ENCODE measurements at places on chromosomes 4 and X. TPM values are rescaled to one million over a fixed set of nuclear protein-coding genes. Genes with fewer than 3 reads are reported as not detected.

- DNase-seq, result no peak
These were observed 35.6 kb upstream of the TXK start for GRCh38 chr4:48169636-48170035.

GRCh38 chr4:79578606-79579005 lies 170.6 kb upstream of the GK2 start:
- DNase-seq, result no peak

DNA sequence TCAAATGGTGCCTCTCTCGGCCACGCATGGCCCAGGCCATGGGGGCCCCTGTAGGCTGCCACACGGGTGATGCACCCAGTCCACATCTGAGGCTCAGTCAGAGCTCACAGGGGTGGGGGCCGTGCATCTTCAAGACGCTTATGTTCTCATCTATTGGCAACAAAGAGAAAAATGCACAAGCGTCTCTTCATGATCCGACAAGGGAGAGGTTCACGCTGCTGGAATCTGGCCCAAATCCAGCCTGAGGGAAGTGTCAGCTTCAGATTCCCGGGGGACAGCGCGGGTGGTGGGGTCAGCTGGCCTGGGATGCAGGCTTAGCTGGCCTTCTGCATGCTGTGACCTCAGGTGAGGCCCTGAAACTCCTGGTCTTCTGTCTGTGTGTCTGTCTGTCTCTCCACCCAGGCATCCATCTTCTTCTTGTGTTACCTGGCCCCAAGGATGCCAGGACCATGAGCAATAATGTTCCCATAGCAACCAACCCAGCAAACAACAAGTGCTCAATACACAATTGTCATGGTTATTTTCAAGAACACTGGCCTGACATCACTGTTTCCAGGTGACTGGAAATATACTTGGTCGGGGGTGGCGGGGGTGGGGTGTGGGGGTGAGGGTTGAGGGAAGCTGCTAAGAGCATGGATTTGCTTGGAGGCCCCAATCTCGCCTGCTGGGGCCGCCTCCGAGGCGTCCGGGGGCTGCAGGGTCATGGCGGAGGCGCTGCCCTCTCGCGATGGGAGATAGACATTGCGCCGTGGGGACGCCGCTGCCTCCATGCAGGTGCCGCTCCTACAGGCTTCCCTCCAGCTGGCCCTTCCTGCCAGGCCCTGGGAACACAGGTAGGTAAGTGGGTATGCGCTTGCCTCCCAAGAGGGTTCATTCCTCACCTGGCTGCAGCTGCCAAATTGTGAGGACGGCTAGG lies 48.3 kb downstream of the ABLIM2 start:
- DNase-seq, result no peak

GRCh38 chrX:71210816-71211215 lies 12.2 kb upstream of the GJB1 start:
- DNase-seq, result no peak

- no peak for DNase-seq
These were observed 60.6 kb downstream of the CHRDL1 start for GRCh38 chrX:110734894-110735541.

DNA sequence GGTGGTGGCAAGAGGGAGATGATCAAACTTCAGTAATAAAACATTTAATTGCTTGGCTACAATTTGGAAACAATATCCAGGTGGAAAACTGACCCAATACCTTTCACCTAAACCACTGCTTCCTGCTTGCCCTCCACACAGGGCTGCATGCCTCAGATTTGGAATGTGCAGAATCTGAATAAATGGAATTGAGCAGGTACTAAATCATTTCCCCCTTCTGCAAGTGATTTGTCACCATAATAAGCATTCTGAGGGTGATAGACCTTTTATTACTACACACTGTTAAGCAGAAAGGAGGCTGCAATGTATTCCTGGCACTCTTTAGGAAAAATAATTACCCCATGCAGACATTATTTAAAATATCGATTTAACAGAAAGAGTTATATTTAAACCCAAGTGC lies 291.8 kb downstream of the IDS start:
- no peak for DNase-seq

DNA sequence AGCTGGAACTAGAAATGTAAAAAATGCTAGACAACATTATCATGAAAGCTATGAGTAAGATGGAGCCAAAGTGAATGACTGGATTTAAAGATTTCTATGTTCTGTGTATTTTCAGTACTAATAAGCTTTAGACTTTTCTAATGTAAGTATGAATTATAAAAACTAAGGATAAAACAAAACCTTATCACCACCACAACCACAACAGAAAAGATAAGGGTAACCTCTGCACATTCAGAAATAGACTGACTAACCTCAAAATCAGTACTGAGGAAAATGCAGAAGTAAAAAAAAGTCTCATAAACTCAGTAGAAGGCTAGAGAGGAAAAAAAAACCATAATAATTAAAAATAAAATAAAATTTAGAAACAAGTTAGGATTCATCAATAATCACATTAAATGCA lies 14.9 kb upstream of the UBE2NL start:
- DNase-seq, result no peak

- DNase-seq, result no peak
These were observed 21.4 kb downstream of the PLAC8 start for GRCh38 chr4:83093060-83093640.

- no peak for DNase-seq
These were observed 1.6 kb upstream of the RBM46 start for GRCh38 chr4:154779362-154779947.

- DNase-seq, result no peak
These were observed 242.0 kb downstream of the SCFD2 start for GRCh38 chr4:53123819-53124218.

DNA sequence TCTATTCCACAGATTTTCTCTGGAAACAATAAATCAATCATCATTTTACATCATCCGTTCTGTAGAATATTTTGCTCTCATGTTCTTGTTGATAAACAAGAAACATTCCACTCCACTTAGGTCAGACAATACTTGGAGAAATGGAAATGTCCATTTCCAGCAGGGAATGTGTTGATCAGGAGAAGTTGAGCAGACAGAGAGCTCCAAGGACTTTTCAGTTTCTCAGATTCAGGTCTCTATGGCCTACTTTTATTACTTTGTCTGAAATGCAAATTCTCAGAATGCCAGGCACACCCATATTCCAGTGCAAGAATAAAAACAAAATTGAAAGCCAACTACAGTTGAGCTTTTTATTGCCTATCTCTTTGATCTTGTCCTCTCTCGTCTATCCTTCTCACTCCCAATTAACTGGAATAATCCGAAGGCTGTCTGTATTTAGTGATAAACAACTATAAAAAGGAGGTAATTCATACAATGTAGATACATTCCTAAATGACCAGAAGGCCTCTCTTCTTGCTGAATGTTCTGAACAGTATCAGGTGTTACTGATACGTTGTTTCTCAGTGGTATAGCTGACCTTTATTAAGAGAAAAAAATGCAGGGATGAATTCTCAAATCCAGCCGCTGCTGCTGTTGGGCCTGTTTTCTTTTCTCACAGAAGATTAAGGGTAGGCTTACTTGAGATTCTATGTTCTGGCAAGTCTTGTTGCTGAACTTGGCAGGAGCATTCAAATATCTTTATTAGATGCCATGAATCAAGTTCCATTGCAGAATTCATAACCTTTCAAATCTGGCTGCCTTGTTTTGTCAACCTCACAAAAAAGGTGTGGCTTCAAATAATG lies 72.1 kb downstream of the HPGD start:
- DNase-seq, result no peak

- no peak for DNase-seq
These were observed 205.9 kb downstream of the SOWAHB start for GRCh38 chr4:76691807-76692582.

DNA sequence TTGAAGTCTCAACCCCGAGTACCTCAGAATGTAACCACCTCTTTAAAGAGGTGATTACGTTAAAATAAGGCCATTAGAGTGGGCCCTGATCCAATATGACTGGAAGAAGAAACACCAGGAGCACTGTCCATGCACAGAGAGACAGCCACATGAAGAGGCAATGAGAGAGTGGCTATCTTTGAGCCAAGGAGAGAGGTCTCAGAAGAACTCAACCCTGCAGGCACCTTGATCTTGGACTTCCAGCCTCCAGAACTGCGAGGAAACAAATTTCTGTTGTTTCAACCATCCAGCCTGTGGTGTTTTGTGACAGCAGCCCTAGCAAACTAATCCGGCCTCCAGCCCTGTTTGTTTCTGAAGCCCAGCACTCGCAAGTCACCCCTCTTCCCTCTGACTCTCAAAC lies 46.3 kb upstream of the ADGRG2 start:
- DNase-seq, result no peak

DNA sequence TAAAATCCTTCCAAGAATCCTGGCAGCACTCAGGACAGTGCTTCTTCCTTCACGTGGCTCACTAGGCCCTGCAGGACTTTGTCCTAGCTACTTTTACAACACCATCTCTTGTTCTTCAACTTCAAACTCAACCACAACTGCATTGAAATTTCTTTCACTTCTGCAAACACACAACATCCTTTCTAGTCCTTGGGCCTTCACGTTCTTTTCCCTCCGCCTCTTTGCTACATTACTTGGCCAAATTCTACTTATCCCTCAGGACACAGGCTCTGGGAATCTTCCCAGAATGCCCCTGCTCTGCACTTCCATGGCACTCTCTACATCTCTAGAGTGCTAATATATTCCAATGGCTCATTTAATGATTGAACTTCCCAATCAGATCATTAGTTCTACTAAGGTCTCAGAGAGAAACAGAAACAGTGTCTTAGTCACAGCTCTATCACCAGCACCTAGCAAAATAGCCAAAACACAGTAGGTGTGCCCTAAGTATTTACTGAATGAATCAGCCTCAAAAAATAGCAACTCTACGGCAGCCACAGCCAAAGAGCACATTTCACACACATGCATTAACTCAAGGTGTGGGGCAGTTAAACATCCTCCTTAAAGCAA lies 73.3 kb downstream of the MANBA start:
- DNase-seq, result no peak

DNA sequence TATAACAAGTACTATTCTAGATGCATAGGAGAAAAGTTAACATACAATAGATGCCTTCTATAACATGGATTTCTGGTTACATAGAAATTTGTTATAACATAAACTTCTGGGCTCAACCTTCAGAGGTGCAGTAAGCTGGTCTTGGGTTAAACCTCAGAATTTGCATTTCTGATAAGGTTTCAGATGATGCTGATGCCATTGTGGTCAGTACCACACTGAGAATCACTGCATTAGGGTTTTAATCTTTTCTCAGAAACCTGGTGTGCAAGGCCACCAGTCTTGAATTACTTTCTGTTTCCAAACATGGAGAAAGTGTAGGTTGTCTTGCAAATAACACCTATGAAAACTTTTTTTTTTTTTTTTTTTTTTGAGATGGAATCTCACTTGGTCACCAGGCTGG lies 146.2 kb downstream of the SPOCK3 start:
- DNase-seq, result no peak

- no peak for DNase-seq
These were observed 95.1 kb downstream of the GPM6A start for GRCh38 chr4:175716961-175717360.

DNA sequence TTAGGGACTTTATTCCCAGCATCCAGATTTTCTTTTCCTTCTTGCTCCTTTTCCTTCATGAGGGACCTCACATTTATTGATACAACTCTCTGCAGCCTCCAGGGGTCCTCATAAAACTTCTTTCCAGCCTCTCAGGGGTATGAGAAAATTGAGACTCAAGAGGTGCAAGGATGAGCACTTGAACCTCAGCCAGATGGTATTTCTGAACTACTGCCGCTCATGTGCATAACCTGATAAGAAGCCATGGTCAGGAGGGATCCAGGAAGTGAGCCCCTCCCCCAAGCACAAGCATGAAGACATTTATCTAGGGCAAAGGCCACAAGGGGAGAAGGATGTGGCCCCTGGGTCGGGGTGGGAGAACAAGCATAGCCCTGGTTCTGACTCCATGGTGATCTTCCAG lies 73.3 kb downstream of the TSPAN7 start:
- no peak for DNase-seq

DNA sequence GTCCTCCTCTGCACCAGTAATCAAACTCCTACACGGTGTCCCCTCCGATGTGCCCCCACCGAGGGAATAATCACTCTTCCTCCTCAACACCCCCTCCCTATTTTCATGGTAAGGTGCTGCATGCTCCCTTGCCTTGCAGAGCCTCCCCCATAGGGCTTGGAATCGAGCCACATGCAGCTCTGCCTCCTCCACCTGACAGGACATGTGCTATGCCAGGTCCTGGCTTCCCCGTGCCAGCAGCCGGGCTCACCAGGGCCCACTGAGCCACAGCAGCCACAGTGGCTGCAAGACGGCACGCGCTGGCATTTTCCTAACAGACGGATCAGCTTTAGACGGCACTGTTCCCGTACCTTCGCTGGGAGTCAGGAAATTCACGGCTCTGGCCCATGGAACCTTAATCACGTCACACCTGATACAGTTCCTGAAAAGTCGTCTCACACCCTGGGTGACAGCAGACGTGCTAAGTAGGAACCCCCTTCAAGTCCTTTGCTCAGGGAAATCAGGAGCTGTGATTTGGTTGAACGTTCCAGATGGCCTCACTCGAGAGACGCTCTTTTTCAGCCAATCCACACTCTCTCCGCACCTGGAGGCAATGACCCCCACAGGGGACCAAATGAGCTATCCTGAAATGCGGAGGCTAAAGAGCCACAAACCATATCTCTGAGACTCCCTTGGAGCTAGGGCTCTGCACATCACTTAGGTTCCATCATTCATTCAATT lies 63.2 kb downstream of the JAKMIP1 start:
- DNase-seq, result no peak

DNA sequence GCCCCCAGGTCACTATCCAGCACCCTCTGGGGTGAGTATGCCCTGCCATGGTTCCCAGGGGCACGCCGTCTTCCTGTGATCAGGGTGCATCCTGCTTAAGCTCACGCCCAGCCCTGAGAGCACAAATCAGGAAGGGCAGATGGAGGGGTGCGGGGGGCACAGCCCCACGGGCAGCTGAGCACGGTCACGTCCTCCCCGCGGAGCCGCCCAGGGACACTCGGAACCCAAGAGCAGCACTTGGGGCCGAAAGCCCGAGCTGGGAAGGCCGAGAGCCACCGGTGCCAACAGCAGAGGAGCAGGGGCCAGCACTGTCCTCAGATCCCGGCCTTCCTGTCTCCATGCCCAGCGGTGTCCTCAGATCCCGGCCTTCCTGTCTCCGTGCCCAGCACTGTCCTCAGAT lies 21.5 kb downstream of the NELFA start:
- no peak for DNase-seq

The PARM1 gene
- 99.8 TPM for total RNA-seq

The CXCL9 gene
- 1.8 TPM for total RNA-seq

The SSX1 gene
- total RNA-seq, result not detected

The PHOX2B gene
- not detected for total RNA-seq

The PRSS48 gene
- not detected for total RNA-seq

The SULT1B1 gene
- 3.1 TPM for total RNA-seq

The OTC gene
- 9.8 TPM for total RNA-seq

The FGFRL1 gene
- 25.1 TPM for total RNA-seq

The BEX1 gene
- 0.69 TPM for total RNA-seq

The CACNA1F gene
- 0.60 TPM for total RNA-seq

The RAB33A gene
- 3.0 TPM for total RNA-seq

The FHIP1A gene
- 7.7 TPM for total RNA-seq

Data from omental fat pad (tissue), 4 donors.